DMS79 treated with DMSO at 0.1 percent for 48 hours (cell line): ENCODE measurements at places on chromosomes 12 and 14.

DNA sequence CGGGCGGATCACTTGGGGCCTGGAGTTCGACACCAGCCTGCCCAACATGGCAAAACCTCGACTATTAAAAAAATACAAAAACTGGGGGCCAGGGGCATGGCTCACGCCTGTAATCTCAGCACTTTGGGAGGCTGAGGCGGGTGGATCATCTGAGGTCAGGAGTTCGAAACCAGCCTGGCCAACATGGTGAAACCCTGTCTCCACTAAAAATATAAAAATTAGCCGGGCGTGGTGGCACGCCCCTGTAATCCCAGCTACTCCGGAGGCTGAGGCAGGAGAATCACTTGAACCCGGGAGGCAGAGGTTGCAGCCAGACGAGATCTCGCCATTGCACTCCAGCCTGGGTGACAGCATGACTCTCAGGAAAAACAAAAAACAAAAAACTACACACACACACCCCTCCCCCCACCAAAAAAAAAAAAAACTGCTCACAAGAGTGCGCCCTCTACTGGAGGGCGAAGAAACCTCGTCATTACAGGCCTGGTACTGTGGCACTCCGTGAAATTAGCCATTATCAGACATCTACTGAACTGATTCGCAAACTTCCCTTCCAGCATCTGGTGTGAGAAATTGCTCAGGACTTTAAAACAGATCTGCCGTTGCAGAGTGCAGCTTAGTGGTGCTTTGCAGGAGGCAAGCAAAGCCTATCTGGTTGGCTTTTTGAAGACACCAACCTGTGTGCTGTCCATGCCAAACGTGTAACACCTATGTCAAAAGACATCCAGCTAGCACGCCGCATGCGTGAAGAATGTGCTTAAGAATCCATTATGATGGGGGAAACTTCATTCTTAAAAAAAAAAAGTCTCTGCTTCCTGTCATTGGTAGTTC lies 7.7 kb downstream of the PPP1R3E start:
- DNase-seq = peak; percentile 26

- DNase-seq = peak; percentile 18
Observed at GRCh38 chr12:53190108-53190729, 9.5 kb upstream of the CSAD start.

- no peak for DNase-seq
Observed at GRCh38 chr14:33897878-33898535, 52.9 kb downstream of the EGLN3 start.

DNA sequence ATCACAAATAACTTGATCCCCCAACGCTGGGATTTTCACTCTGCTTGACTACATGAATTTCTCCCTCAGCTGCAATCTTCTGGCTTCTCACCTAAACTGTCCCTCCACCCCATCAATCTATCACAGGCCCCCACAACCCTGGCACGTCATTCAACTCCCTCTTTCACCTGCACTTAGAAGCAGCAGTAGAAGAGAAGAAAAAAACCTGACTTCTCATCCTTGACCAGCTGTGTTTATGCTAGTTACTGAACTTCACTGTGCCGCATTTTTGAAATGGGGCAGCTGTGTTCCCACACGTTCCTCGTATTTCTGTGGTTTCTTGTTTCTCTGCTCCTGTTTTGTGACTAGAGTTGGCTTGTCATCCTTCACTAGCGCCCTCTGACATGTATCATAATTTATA lies 35.0 kb downstream of the ITPR2 start:
- no peak for DNase-seq

DNA sequence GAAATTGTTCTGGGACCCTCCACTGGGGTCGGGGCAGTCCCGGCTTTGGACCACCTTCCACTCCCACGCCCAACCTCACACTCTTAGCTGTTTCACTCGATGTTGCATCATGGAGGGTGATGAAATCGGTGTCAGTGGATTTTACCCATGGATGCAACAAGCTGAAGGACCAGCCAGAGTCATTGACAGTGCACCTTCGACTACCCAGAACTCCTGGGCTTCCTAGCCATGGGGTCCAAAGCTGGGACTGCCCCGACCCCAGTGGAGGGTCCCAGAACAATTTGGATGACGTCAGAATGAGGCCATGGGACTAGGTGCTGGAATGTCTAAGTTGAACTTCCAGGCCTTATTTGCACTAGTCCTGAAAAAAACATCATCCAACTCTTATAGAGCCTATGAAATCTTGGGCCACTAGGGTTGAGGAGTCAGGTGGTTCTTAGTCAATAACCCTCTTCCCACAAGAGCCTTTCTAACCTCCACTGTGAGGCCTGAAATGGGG lies 882 bp upstream of the IL23A start:
- no peak for DNase-seq

- no peak for DNase-seq
Observed at GRCh38 chr12:71556448-71556847, 107.2 kb downstream of the ZFC3H1 start.

DNA sequence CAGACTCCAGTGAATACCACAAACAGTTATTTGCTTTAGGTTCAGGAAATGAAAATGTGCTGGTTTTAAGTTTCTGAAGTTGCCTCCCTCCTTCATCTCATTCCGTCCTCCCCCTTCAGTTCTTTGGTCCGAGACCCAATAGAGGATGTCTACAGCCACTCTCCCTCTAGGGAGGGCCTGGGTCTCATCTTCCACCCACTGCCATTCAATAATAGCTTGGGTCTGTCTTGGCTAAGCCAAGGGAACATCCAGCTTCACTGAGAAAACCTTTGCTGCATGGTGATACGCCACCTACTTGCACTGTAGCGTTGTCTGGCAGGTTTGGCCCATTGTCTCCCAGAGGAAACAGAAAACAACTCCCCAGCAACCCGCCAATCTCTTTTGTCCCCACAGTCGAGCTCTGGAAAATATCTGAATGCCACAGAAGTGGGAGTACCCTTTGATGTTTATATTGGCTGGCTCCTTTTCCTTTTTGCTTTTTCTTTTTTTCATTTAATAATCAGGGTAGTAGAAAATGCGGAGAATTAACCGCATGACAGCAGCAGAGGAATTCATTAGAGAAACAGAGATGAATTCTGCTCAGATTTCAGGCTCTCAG lies 380.1 kb downstream of the RAD51B start:
- DNase-seq = no peak

DNA sequence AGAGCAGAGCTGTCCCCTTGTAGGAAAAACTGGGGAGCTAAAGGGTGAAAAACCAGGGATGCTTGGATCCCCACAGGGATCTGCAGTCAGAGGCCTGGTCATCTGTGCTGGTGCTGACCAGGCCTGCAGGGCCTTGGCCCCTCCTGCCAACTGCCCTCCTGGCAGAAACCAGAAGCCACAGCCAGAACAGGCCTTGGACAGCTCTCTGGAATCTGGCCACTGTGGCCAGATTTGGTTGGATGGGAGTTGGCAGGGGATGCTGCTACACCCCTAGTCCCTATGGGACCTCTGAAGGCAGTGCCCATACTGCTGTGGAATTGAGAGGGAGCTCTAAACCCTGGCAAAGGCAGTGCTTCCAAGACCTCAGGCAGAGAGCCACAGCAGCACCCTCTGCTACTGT lies 9.2 kb upstream of the GPX2 start:
- no peak for DNase-seq

DNA sequence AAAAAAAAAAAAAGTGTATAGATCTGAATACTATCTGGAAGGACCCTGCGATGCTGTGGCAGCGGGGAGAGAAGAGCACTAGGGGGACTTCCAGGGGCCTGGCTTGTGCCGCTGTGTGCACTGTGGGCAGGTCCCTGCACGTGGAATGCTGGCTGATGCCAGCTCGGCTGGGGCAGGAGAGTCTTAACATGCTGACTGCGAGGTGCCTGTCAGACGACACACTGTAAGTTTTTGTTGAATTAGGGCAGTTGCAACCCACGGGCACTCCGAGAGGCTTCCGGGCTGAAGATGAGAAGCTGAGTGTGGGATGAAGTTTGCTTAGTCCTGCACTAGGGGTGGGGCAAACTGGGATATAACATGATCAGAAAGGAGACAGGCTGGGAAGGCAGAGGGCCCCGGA lies 10.7 kb downstream of the GLT1D1 start:
- DNase-seq = no peak

GRCh38 chr12:105032703-105033357 lies 46.7 kb downstream of the NOPCHAP1 start:
- DNase-seq = no peak

- DNase-seq = no peak
Observed at GRCh38 chr12:81369175-81369574, 291.3 kb downstream of the ACSS3 start.
